M059J (cell line): ENCODE measurements at places on chromosomes 7 and 10. TPM values are rescaled to one million over a fixed set of nuclear protein-coding genes. Genes with fewer than 3 reads are reported as not detected.
A peak's percentile ranks its signal among the peaks of the same experiment; 100 is the strongest.

LIPJ gene
- not detected in 2 replicates for total RNA-seq

LRRTM3 gene
- total RNA-seq = not detected in 2 replicates

ZNF32 gene
- total RNA-seq = 34.2 and 37.0 TPM in 2 replicates

FBXW4 gene
- total RNA-seq = 8.7 and 8.9 TPM in 2 replicates

ECHS1 gene
- total RNA-seq = 108 and 121 TPM in 2 replicates

NEUROG3 gene
- total RNA-seq = not detected in 2 replicates

KIF5B gene
- total RNA-seq = 42.4 and 52.4 TPM in 2 replicates

NUDCD3 gene
- total RNA-seq = 41.3 and 76.2 TPM in 2 replicates

GCK gene
- not detected in 2 replicates for total RNA-seq

CAV2 gene
- 151 and 165 TPM in 2 replicates for total RNA-seq

MINPP1 gene
- total RNA-seq = 57.3 and 61.4 TPM in 2 replicates

DNA sequence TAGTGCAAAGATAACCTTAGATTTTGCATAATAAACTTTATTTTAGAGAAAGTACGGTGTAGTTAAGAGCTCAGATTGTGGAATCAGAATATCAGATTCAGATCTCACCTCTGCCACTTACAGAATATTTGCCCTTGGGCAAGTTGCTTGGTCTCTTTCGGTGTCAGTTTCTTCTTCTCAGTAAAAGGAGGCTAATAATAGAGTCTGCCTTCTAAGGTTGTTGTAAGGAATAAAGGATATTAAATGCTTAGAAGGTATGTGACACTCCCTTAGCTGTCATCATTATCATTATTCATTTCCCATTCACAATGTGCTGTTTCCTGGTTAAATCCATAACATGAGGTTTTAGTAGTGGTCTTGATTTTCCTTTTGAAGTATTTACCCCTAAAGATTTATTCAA is 42.2 kb downstream of the MPLKIP start:
- no peak for DNase-seq

- DNase-seq = peak; percentile 1
Measured at GRCh38 chr10:82757901-82758300, 882.9 kb downstream of the NRG3 start.

- no peak for DNase-seq
Measured at GRCh38 chr10:58644311-58644710, 131.6 kb downstream of the BICC1 start.

- DNase-seq = no peak
Measured at GRCh38 chr7:155506854-155507337, 39.5 kb downstream of the CNPY1 start.

DNA sequence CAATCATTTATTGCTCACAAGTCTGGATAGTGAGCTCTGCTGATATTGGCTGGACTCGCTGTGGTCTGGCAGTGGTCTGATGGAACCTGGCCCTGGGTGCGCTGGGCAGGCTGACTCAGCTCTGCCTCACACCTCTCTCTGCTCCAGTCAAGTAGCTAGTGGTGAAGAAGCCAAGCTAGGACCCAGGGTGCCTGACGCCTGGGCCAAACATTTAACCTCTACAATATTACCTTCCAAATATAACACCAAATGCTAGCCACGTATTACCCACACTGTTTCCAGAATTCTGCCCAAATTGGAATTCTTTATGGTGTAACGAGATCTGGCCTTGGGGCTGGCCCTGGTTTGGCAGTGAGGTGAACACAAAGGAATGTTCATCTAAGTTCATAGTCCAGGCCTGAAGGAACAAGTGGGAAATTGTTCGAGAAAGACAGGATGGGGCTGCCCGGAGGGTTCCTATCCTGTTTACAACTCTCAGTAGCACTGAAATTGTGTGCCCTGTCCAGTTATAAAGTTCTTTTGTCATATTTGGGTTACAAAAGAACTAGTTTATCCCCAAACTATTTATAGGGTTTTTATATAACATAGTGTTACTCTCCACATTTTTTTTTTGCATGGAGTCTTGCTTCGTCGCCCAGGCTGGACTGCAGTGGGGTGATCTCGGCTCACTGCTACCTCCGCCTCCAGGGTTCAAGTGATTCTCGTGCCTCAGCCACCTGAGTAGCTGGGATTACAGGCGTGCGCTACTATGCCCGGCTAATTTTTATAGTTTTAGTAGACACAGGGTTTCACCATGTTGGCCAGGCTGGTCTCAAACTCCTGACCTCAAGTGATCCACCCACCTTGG is 16.3 kb downstream of the OR2AE1 start:
- DNase-seq = peak; percentile 92

- peak; percentile 76 for DNase-seq
Measured at GRCh38 chr7:143381427-143382125, 431 bp downstream of the ZYX start.

- DNase-seq = no peak
Measured at GRCh38 chr7:3683546-3684539, 382.8 kb downstream of the SDK1 start.

- DNase-seq = peak; percentile 67
Measured at GRCh38 chr10:110916554-110917346, 2.2 kb downstream of the BBIP1 start.

GRCh38 chr10:102627291-102627735 is 17.0 kb upstream of the TRIM8 start:
- no peak for DNase-seq

DNA sequence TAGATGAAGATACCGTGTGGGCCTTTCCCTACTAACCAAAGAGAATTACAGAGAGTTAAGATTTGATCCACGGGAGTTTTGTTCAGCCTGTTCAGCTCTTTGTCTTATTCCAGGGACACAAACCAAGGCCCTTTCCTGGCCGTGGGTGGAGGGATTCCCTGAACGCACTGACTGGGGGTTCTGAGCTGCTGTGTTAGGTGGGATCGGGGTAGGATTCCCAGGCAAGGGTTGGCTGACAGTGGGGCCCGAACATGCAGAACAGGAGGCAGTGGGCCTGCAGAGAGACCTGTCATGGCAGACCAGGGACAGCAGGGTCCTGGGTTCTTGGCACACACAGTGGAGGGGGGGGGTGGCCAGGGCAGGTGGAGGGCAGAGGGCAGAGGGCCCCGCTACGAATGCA is 89.5 kb upstream of the MKI67 start:
- no peak for DNase-seq

GRCh38 chr10:117532451-117533107 is 10.0 kb upstream of the EMX2 start:
- DNase-seq = no peak

GRCh38 chr7:76296743-76297740 is 5.4 kb upstream of the HSPB1 start:
- DNase-seq = peak; percentile 46

- peak; percentile 1 for DNase-seq
Measured at GRCh38 chr10:30645340-30645827, 15.8 kb upstream of the LYZL2 start.

DNA sequence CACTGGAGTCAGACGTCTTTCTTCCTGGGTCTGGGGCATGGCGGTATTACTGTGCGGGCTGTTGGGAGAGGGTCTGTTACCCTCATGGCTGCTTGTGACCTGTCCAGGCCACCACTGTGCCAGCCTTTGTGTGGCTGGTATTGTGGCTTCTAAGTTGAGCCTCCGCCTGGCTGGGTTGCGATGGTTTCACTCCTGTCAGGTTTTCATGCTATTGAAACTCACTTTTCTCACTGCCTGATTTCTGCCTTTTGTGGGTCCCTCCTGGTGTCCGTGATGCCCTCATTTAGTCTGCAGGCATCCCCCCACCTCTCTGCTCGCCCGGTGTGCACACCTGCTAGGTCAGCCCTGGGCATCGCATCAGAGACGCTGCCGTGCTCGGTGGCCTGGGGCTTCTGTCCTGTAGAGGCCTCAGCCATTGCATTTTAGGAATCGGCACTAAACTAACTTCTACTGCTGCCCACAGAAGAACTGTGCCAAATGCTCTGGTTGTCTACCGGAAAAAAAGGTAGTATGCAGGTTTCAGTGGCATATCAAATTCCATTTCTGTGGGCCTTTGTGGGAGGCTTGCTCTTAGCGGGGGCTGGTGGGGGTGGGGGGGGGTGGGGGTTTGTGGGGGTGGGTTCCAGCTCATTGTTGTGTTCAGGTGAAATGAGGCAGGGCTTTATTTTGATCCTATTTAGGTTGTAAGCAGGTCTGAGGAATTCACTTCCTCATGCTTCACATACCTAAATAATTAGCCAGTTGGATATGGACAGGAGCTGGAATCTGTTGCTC is 64.3 kb downstream of the MGMT start:
- peak; percentile 57 for DNase-seq

- no peak for DNase-seq
Measured at GRCh38 chr7:45923818-45924217, 2.7 kb upstream of the IGFBP3 start.

- DNase-seq = no peak
Measured at GRCh38 chr7:110484356-110484755, 606.6 kb upstream of the LRRN3 start.

DNA sequence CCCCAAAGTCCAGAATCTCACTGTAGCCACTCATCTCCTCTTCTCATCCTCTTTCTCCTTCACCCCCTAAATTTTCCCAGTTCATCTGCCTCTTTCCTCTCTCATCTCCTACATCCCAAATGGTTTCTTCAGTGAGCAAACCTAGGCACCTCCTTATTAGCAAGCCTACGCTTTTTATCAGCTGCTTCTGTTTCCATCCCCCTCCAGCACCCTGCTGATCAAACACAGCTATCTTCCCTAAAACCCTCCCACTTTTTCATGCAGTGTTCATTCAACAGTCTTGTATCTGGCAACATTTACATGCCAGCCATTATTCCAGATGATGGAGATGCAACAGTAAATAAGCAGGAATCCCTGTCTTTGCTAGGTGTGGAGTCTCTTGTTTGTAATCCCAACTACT is 3.3 kb upstream of the ABRAXAS2 start:
- no peak for DNase-seq

DNA sequence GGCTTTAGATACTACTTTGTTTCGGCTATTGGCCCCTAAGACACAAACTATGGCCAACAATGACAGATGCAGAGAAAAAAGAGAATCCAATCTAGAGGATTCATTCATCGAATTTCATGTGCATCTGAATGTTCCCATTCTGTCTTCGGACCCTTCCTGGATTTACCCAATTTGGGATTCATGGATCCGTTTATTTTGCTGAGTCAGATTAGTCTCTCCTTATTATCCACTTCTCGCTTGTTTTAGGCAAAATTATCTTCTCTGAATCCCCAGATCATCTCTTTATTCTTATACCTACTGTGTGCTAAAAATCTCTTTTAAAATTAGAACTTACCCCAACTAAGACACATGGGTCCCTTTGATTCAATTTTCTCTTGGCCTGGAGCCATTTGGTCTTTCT is 6.5 kb downstream of the TRPV6 start:
- no peak for DNase-seq

DNA sequence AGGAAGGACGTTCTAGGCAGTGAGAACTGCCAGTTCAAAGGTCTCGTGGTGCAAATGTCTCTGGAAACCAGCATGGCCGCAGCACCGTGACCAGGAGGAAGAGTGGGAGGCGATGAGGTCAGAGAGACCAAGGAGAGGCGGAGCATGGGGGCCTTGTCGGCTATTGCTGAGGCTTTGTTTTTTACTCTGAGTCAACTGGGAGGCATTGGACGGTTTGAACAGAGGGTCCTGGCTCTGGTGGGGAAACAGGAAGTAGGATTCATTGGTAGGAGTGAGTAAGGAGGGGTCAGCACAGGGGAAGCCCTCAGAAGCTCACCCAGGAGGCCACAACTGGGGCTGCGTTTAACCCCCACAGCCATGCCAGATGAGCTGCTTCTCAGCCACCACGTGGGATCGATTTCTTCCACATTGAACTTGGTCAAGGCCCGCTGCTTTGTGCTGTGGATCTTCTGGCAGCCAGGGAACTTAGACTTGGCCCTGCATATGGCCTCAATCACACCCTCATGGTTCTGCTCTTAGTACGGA is 22.2 kb upstream of the SH2B2 start:
- no peak for DNase-seq

DNA sequence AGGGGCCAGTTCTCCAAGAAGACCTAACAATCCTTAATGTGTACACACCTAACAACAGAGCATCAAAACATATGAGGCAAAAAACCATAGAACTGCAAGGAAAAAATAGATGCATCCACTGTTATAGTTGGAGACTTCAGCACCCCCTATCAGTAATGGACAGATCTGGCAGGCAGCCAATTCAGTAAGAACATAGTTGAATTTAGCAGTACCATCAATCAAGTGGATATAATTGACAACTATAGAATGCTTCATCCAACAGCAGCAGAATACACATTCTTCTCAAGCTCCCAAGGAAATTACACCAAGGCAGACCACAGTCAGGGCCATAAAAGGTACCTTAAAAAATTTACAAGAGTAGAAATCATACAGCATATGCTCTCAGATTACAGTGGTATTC is 42.2 kb downstream of the POLL start:
- no peak for DNase-seq

GRCh38 chr10:128549101-128549608 is 422.9 kb upstream of the MKI67 start:
- DNase-seq = no peak

DNA sequence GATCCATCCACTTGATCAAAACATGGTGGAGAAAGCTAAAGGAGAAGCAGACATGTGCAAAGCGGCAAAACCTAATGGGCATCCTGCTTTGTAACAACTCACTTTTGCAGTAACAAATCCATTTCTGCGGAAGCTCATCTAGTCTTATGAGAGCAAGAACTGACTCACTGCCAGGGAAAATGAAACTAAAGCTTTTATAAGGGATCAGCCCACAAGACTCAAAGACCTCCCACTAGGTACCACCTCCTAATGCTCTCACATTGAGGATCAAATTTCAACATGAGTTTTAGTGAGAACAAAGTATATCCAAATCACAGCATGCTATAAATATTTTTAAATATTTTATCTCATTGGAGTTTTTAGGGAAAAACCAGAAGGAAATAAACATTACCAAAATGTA is 120.1 kb upstream of the GNAI1 start:
- peak; percentile 83 for DNase-seq

- no peak for DNase-seq
Measured at GRCh38 chr7:81459485-81459884, 310.4 kb downstream of the HGF start.

DNA sequence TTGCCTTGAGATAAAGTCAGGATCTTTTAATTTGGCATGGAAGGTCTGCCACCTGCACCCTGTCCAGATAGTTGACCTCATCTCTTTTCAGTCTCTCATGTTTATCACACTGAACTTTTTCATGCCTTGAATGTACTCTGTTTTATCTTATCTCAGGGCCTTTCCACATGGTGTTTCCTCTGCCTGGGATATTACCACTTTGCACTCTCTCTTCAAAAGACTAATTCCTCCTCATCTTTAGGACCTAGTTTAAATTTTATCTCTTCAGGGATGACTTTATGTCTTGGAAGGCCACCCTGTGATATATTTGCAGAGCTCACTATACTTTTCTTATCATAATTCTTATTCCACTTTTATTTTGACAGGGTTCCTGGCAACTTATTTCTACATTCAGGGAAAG is 150.0 kb downstream of the DNAJB9 start:
- DNase-seq = no peak
